Esophagus muscularis mucosa (tissue), 4 donors: ENCODE measurements at places on chromosomes 11 and 22. TPM values are rescaled to one million over a fixed set of nuclear protein-coding genes. Genes with fewer than 3 reads are reported as not detected.

- no peaks in the 10 kb centered on the region for H3K27me3 ChIP-seq
- no peak overlapping the region for H3K4me3 ChIP-seq
- DNase-seq: no peak
- H3K4me1 ChIP-seq: peaks cover 3% of the 10 kb centered on the region
Observed at GRCh38 chr11:30128269-30128932, 102.4 kb upstream of the FSHB start.

Gene RRAS2
- 40.7 TPM for total RNA-seq

GRCh38 chr22:39243439-39244135, 1.2 kb downstream of the PDGFB start:
- H3K27ac ChIP-seq: peak overlapping the region; percentile 80
- H3K4me3 ChIP-seq: peak overlapping the region; percentile 62
- DNase-seq: no peak
- no peaks in the 10 kb centered on the region for H3K36me3 ChIP-seq
- peaks cover 70% of the 10 kb centered on the region for H3K4me1 ChIP-seq

- H3K4me3 ChIP-seq: no peak overlapping the region
- peaks cover 3% of the 10 kb centered on the region for H3K36me3 ChIP-seq
- peaks cover 77% of the 10 kb centered on the region for H3K4me1 ChIP-seq
- DNase-seq: no peak
- H3K27ac ChIP-seq: peak overlapping the region; percentile 20
Observed at GRCh38 chr11:72635933-72636332, 38.3 kb downstream of the PDE2A start.

Gene CHRNA10
- total RNA-seq: 1.9 TPM

DNA sequence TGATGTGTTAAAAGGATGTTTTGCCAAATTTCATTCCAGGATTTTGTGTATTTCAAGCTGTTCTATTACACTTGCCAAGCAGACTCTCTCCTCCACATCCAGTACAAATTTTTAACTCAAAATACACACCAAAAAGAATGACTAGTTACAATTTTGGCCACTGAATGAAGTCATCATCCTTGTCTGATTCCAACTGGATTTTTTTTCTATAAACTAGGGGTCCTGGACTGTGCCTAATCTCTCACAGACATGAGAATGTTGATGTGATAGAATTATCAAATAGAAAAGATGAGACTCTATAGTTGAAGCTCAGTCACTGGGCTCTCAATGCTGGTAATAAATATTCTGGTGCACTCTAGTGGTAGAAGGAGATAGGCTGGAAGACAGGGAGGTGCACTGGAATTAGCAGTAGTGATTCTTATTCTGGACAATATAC, 85.8 kb downstream of the FANCF start:
- no peaks in the 10 kb centered on the region for H3K36me3 ChIP-seq
- no peaks in the 10 kb centered on the region for H3K27me3 ChIP-seq
- no peak overlapping the region for H3K27ac ChIP-seq
- DNase-seq: no peak
- no peak overlapping the region for H3K4me3 ChIP-seq
- H3K4me1 ChIP-seq: no peaks in the 10 kb centered on the region

GRCh38 chr11:100441086-100441485, 246.0 kb upstream of the ARHGAP42 start:
- no peak overlapping the region for H3K27ac ChIP-seq
- peaks cover 6% of the 10 kb centered on the region for H3K4me1 ChIP-seq
- DNase-seq: no peak
- no peaks in the 10 kb centered on the region for H3K27me3 ChIP-seq

DNA sequence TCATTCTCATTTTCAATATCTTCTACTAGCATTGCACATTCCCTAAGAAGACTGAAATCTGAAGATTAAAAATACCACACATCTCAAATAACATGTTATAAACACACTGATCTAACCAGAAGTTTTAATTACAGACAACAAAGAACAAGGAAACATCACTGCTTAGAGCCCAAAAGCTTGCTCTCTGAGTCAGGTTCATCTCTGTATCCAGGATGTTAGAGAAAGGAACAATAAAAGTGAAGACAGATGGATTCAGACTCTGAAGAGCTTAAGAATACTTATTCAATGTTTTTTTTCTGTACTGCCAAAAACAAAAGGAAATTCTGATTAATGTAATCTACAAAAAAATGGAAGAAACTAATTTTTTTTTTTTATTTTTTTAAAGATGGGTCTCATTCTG, 16.5 kb downstream of the RDX start:
- no peak for DNase-seq
- no peaks in the 10 kb centered on the region for H3K27me3 ChIP-seq
- peaks cover 3% of the 10 kb centered on the region for H3K4me1 ChIP-seq
- no peak overlapping the region for H3K27ac ChIP-seq
- H3K36me3 ChIP-seq: peaks cover 9% of the 10 kb centered on the region
- no peak overlapping the region for H3K4me3 ChIP-seq

DNA sequence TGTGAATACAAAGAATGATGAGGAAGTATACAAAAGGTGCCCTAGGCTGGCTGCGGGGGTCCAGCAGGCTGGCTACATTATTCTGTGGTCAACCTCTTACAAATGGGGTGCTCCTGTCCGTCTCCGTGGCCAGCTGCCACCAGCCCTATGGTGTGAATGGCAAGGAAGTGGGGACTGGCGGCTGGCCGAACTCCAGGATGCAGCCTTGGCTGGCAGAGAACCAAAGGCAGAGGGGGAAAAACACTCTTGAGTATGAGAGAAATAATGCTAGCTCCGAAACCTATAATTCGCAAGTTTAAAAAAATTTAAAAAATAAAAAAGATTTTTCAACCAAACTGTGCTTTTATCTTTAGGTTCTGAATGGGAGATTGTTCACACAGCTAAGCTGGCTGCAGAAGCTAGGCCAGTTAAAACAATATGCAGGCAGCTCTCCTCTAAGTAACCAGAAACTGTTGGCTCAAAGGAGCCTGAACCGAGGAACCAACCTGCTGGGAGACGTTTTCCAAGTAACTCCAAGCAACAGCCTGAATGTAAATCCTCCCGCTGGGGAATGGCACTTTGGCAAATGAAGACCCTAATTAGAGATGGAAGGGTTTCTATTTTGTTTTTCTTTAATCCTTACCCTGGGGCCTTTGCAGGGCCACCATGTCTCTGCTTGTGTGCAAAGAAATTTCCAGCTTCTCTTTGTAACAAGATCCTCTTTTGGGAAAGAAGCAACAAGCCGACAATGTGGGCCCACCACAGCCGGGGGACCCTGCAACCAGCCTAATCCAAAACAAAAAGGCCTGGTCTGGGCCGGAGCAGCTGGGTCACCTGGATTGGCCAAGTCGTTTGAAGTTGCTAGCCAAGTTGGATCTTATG, 50.2 kb downstream of the C22orf31 start:
- no peaks in the 10 kb centered on the region for H3K27me3 ChIP-seq
- no peak overlapping the region for H3K4me3 ChIP-seq
- DNase-seq: no peak
- H3K27ac ChIP-seq: no peak overlapping the region

Gene MS4A6A
- 63.1 TPM for total RNA-seq

DNA sequence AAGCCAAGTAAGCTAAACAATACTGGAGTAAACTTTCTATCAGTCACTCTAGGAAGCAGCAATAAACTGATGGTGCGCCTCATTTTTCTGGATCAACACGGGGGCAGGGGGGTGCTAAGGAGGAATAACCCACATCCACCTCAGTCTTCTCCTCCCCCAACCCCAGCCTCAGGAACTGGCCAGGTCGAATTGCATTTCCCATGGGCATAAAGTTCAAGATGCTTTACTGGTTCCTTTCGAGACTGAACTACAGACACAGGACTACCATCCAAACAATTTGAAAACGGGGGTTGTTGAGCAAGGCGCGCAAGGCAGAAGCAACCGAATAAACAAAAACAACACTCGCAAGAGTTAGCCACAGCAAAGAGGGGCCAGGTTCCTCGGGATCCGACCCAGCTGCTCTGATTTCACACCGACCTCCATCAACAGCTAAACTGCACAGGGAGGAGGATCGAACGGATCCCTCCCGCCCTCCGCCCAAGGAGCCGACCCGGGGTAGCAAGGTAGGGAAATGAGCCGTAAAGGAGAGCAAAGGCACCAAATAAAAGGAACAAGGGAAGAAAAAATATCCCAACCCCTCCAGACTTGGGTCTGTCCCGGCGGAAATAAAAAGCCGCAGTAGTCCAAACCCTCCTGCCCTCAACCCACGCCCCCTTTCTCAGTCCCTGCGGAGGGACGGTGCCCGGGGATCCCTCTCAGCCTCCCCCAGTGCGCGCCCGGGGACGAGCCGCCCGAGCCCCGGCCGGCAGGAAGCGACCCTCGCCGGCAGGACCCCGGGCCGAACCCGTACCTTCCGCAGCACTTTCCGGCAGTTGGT, 801 bp downstream of the SESN3 start:
- H3K27ac ChIP-seq: peak overlapping the region; percentile 85
- peaks cover 31% of the 10 kb centered on the region for H3K4me1 ChIP-seq
- peak; percentile 92 for DNase-seq
- H3K27me3 ChIP-seq: no peaks in the 10 kb centered on the region
- no peaks in the 10 kb centered on the region for H3K36me3 ChIP-seq
- peak overlapping the region; percentile 87 for H3K4me3 ChIP-seq

- H3K27me3 ChIP-seq: no peaks in the 10 kb centered on the region
- peaks cover 38% of the 10 kb centered on the region for H3K4me1 ChIP-seq
- H3K36me3 ChIP-seq: peaks cover 2% of the 10 kb centered on the region
- peak overlapping the region; percentile 75 for H3K27ac ChIP-seq
Observed at GRCh38 chr11:113240790-113241635, 73.4 kb upstream of the TTC12 start.

Gene MAPK8IP1
- 7.5 TPM for total RNA-seq

GRCh38 chr11:61356706-61357105, 5.0 kb downstream of the CYB561A3 start:
- peaks cover 29% of the 10 kb centered on the region for H3K36me3 ChIP-seq
- DNase-seq: no peak
- H3K27me3 ChIP-seq: no peaks in the 10 kb centered on the region
- H3K27ac ChIP-seq: no peak overlapping the region
- H3K4me1 ChIP-seq: peaks cover 21% of the 10 kb centered on the region

DNA sequence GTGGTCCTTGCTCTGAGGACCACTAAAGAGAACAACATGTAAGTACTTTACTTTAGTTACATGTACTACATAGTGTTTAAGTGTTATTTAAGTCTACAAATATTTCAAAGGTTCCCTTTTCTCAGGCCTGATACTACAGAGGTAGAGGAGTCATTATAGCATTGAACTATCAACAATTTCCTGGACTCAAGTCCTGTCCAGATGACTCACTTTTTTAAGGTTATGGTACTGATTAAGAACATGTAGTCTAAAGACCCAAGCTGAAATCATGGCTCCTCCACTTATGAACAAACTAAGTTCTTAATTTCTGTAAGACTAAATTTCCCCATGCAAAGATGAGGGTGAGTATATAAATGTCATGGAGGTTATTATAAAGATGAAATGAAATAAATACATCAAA, 74.7 kb downstream of the NARS2 start:
- no peak overlapping the region for H3K27ac ChIP-seq
- no peak overlapping the region for H3K4me3 ChIP-seq
- no peaks in the 10 kb centered on the region for H3K36me3 ChIP-seq
- no peak for DNase-seq

DNA sequence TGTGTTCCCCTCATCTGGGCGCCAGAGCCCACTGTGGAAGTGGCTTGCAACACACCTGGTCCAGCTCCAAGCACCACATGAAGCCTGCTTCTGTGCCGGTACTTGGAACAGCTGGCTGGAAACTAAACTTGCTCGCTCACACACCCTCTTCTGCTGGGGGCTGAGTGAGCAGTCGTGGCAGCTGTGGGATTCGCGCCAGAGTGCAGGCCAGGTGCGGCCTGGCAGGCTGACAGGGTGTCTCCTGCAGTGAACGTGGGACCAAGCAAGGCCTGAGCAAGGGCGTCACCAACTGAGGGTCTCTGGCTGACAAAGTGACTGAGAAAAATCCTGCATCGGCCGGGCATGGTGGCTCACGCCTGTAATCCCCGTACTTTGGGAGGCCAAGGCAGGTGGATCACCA, 15.2 kb downstream of the SMC1B start:
- no peaks in the 10 kb centered on the region for H3K36me3 ChIP-seq
- no peaks in the 10 kb centered on the region for H3K4me1 ChIP-seq
- H3K4me3 ChIP-seq: no peak overlapping the region

DNA sequence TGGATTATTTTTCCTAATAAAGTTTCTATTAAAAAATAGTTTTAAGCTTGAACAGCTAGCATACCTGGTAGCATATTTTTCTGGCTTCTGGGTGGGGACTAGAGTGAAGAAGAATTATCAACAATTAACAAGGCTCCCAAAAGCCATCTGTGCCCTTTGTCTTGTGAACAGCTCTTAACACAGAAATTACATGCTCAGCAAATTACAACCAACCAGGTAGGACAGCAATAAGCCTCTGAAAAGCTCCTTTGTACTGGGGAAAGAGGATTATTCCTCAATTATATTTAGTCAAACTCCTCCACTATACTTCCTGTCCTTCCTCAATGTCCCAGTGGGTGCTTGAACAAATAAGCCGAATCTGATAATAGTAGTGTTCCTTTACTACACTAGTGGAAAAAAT, 162.8 kb downstream of the RAB38 start:
- no peaks in the 10 kb centered on the region for H3K36me3 ChIP-seq
- no peaks in the 10 kb centered on the region for H3K4me1 ChIP-seq
- H3K27me3 ChIP-seq: no peaks in the 10 kb centered on the region
- no peak for DNase-seq
- no peak overlapping the region for H3K4me3 ChIP-seq
- no peak overlapping the region for H3K27ac ChIP-seq

GRCh38 chr11:93751001-93751400, 9.5 kb downstream of the C11orf54 start:
- H3K4me1 ChIP-seq: no peaks in the 10 kb centered on the region
- no peaks in the 10 kb centered on the region for H3K27me3 ChIP-seq
- no peak overlapping the region for H3K27ac ChIP-seq
- no peak overlapping the region for H3K4me3 ChIP-seq

Gene APOA4
- not detected for total RNA-seq

DNA sequence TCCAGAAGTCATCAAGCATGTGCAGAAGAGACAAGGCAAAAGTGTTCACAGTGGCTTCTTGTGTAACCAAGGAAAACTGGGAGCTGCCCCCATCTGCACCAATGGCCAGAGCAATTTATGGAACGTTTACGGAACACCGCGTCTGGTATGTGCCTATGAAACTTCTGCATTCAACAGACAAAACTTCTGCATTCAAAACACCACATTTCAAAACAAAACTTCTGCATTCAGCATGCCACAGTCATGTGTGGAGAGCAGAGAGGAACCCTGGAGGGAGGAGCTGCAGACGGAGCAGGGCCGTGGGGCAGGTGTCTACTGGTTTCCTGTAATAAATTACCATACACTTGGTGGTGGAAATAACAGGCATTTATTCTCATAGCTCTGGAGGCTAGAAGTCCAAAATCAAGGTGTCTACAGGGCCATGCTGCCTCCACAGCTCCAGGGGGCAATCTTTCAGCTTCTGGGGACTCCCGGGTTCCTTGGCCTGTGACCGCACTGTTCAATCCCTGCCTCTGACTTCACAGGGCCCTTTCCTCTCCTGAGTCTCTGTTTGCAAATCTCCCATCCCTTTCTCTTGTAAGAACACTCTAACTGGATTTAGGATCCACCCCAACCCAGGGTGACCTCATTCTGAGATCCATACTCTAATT, 32.2 kb downstream of the RPL3 start:
- no peaks in the 10 kb centered on the region for H3K36me3 ChIP-seq
- H3K27me3 ChIP-seq: no peaks in the 10 kb centered on the region
- no peak overlapping the region for H3K4me3 ChIP-seq
- H3K27ac ChIP-seq: peak overlapping the region; percentile 24
- no peak for DNase-seq
- peaks cover 38% of the 10 kb centered on the region for H3K4me1 ChIP-seq

- no peak for DNase-seq
- no peaks in the 10 kb centered on the region for H3K27me3 ChIP-seq
- H3K4me3 ChIP-seq: no peak overlapping the region
- no peaks in the 10 kb centered on the region for H3K36me3 ChIP-seq
- H3K4me1 ChIP-seq: no peaks in the 10 kb centered on the region
- H3K27ac ChIP-seq: no peak overlapping the region
Observed at GRCh38 chr11:36065436-36065835, 121.6 kb downstream of the LDLRAD3 start.
